Vagina (tissue), 2 donors: ENCODE measurements at places on chromosomes 12 and 14. TPM values are rescaled to one million over a fixed set of nuclear protein-coding genes. Genes with fewer than 3 reads are reported as not detected.

- no peak overlapping the region for H3K27ac ChIP-seq
- no peaks in the 10 kb centered on the region for H3K4me1 ChIP-seq
- no peak for DNase-seq
- no peaks in the 10 kb centered on the region for H3K27me3 ChIP-seq
Observed at GRCh38 chr14:65007202-65007601, 20.5 kb downstream of the FNTB start.

- H3K27me3 ChIP-seq, result no peaks in the 10 kb centered on the region
- H3K36me3 ChIP-seq, result no peaks in the 10 kb centered on the region
- H3K4me3 ChIP-seq, result no peak overlapping the region
- no peaks in the 10 kb centered on the region for H3K4me1 ChIP-seq
Observed at GRCh38 chr14:57057803-57058202, 210.9 kb downstream of the EXOC5 start.

DNA sequence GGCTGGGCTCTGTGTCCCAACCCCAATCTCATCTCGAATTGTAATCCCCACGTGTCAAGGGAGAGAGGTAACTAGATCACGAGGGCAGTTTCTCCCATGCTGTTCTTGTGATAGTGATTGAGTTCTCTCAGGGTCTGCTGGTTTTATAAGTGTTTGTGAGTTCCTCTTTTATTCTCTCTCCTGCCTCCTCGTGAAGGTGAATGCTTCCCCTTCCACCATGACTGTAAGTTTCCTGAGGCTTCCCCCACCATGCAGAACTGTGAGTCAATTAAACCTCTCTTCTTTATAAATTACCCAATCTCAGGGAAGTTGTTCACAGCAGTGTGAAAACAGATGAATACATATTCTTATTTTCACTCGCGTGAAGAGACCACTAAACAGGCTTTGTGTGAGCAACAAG lies 148.2 kb downstream of the TMEM30B start:
- H3K27me3 ChIP-seq, result no peaks in the 10 kb centered on the region
- no peak overlapping the region for H3K27ac ChIP-seq
- H3K4me1 ChIP-seq, result no peaks in the 10 kb centered on the region
- DNase-seq, result no peak
- H3K36me3 ChIP-seq, result no peaks in the 10 kb centered on the region

The EML1 gene
- 32.7 TPM for total RNA-seq

The TAS2R10 gene
- not detected for total RNA-seq
